ENCODE measurements at places on chromosomes 6 and 20. TPM values are rescaled to one million over a fixed set of nuclear protein-coding genes. Genes with fewer than 3 reads are reported as not detected.

GRCh38 chr20:33566781-33567603, 77.1 kb downstream of the CBFA2T2 start:
- no peak for DNase-seq

GRCh38 chr20:22949331-22950109, 85.6 kb upstream of the SSTR4 start:
- DNase-seq: no peak

DNA sequence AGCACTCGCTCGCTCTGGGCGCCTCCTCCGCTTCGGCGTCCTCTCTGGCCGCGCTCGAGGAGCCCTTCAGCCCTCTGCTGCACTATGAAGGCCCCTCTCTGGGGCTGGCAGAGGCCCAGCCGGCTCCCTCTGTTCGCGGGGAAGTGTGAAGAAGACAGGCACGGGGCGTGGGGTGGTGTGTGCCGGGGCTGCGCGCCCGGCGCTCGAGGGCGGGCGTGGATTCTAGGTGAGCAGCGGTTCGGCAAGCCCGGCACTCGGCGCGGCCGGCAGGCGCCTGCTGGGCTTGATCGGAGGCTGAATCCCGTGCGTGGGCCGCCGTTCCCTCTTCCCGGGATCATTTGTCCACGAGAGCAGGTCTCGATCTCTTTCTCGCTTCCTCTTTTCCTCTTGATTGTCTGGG, 153.0 kb downstream of the SLC35B3 start:
- no peak for DNase-seq

Gene ENPP3
- total RNA-seq: 0.25 TPM

Gene GTSF1L
- 0.84 TPM for total RNA-seq

Measured in B cell (primary cell).